CD4-positive, alpha-beta T cell treated with Interleukin-1 beta for 1 hour (primary cell): ENCODE measurements at places on chromosomes 3 and 15.

DNA sequence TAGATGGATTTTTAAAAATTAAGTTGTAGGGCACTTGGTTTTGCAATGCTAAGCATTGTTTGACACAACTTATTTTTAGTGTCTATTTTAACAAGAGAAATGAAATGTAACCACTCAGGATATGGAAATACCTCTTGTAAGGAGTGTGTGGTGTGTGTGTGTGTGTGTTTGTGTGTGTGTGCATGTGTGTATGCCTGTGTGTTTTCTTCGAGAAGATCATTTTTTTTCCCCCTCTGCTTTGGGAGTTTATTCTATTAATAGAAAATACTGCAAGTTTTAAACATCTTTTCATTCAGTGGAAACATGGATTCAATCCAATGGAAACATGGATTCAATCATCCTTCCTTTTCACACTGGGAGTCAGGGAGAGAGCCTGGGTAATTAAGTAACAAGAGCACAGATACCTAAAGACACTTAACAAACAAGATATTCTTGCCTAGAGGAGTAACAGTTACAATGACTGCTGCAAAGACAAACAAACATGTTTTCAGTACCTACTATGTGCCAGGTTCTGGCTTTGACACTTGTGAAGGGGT is 567.2 kb upstream of the TBL1XR1 start:
- no peak for DNase-seq

DNA sequence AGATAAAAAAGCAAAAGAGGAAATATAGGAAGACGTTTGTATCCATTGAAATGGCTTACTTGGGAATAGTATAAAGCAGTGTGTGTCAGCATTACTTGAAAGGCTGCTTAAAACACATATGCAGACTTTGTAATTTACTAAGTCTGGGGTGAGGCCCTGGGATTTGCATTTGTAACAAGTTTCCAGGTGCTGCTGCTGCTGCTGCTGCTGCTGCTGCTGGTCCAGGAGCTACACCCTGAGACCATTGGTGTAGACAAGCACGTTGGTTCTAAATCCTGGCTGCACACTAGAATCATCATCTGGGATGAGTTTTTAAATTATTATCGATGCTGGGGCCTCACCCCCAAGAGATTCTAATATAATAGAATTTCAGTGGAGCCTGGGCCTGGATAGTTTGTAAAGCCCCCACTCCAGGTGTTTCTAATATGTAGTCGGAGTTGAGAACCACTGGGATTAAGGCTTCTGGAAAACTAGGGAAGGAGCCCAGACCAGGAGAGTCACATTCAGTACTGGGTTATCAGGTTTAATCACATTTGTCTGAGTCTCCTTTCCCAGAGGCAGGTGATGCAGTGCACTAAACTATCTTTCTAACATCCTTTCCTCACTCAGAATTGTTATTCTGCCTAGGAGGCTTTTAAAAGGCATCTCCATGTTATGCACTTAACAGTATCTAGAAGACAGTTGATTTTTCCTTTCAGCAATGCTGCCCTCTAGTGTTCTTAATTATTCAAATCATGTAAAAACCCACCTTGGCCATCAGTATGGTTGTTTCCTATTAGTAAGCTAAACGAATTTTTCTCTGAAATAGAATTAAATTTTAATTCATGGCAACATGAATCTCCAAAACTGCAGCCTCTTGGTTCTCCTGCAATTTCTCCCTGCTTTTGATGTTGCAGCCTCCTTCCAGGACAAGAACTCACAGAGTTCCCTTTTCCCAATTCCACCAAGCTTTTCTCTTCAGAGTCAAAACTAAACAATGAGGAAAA is 45.4 kb downstream of the SSR3 start:
- DNase-seq = no peak

DNA sequence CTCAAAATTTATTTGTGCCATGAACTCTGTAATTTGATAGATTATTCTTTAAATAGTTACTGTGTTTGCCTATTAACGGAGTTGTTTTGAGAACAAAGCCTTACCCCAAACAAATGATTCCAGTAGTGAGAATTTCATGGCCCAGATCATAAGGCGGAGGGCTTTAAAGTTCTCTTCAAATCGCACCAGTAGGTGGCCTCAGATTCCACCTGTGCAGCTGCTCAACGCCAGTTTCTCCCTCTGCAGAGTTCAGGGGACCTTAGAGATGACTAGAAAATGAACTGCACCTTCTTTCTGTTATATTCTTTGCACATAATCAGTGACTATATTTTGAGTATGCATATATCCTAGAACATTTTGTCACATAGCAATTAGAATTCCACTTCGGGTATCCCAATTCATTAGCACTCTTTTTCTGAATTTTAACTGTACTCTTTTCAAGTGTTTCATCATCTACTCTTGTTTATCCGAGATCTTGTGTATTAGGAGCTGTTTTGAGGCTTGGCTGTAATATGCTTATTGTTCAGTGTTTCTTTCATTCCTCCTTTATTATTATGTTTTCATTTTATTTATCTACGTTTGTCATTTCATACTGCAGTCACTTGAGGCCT is 232.6 kb upstream of the CHRM5 start:
- no peak for DNase-seq

DNA sequence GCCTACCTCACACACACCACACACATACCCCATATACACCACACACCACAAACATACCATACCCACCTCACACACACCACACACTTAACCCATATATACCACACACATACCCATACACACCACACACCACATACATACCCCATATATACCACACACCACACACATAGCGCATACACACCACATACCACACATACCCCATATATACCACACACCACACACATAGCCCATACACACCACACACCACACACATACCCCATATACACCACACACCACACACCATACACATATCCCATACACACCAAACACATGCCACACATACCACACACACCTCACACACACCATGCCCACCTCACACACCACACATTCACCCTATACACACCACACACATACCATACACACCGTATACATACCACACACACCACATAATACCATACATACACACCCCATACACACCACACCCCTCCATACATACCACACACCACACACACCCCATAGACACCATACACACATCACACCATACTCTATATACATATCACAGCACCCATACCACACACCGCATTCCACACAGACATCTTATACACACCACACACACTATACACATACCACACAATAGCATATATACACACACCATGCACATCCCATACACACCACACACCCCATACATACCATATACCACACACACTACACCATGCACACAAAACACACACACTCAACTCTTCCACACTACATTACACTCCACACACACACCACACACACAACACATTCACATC is 29.5 kb downstream of the APBA2 start:
- no peak for DNase-seq

GRCh38 chr3:3577823-3578222 is 221.4 kb upstream of the LRRN1 start:
- DNase-seq = no peak

DNA sequence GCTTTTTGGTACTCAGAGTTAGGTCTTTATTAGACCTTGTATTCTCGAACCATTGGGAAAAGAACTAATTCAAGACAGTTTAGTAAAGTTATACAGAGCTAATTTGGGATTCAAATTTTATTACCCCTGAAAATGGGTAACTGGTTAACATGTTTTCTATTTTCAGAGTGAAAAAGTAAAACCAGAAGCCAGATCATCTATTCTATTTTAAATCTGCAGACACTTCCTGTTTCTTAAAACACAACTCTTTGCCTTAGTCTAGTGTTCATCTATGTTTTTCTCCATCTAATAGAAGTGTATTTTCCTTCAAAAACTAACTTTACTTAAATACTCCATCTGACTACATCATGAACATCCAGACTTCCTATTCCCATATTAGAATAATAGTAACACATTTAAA is 113.4 kb downstream of the CCNL1 start:
- no peak for DNase-seq
